ENCODE measurements at places on chromosomes 4 and X.
A peak's percentile ranks its signal among the peaks of the same experiment; 100 is the strongest.

DNA sequence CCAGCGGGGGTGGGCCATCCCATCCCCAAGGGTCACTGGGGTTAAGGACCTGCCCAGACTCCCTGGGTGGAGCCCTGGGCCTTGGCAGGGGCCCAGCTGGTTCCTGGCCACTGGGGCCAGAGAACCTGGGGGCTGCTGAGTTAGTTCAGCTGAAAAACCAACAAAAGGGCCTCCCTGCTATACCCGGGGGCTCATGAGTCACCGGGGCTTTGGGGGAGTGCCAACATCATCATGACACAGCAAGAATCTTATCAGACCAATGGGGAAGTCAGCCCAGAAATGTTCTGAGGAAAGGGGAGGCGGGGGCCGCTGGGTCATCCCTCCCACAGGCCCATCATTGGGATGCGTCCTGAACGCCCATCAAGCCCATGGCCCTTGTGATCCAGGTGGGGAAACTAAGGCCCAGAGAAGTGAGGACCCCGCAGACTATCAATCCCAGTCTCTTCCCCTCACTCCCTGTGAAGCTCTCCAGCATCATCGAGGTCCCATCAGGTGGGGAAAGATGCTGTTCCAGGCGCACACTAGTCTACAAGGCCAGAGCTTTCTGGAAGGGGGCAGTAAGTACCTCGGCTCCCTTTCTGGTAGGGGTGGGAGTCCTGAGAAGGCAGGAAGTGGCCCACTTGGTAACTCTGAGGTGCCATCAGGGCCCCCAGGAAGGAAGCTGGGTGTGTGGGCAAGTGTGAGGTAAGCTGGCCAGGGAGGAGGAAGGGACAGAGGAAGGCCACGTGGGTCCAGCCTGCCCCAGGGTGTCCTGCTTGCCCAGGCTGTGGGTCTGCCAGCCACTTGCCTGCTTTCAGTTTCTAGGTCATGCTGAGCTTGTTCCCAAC is 4.5 kb downstream of the G6PD start:
- DNase-seq, result peak; percentile 70

DNA sequence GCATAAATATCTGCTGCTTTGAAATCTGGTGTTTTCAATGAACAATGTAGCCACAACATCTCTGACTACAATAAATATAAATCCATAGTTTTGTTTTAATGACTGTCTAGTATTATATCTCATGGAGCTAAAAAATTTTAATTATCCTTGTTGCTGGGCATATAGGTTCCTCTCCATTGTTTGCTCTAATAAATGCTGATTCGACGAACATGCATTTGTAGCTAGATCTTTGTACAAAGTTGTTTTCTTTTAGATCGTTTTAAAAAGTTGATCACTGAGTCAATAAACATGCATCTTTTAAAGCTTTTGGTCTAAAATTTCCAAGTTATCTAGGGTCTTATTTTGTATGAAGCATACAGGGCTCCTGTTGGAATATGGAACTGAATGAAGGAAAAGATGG is 130.5 kb upstream of the GPR101 start:
- no peak for DNase-seq

- no peak for DNase-seq
These were observed 353.8 kb upstream of the PABPC5 start for GRCh38 chrX:91080822-91081221.

DNA sequence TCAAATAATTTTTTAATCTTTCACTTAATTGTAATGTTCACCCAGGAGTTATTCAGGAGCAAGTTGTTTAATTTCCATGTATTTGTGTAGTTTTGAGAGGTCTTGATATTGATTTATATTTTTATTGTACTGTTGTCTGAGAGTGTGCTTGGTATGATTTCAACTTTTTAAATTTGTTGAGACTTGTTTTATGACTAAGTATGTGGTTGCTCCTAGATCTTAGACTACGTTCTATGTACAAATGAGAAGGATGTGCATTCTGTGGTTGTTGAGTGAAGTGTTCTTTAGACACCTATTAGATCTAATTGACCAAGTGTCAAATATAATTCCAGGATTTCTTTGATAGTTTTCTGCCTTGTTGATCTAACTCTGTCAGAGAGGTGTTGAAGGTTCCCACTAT is 353.3 kb upstream of the GNPDA2 start:
- DNase-seq, result no peak

DNA sequence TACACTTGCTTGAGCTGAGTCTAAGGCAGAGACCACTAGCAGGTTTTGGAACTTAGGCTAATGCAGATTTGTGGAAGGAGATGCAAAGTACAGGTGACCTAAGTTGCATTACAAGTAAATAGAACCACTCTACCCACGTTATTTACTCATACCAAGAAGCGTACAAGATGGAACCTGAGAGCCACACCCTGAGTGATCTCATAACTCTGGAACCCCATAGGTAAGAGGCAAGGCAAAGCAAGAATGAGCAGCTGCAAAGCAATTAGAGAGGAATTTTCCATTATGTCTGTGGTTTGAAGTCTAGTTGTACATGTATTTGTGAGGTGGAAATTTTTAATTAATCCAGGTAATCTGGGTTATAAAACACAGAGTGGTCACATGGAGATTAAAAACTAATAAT is 55.4 kb downstream of the CC2D2A start:
- DNase-seq, result no peak

GRCh38 chr4:174697896-174698295 is 131.2 kb downstream of the GLRA3 start:
- no peak for DNase-seq

GRCh38 chr4:177401658-177402273 is 40.5 kb downstream of the AGA start:
- DNase-seq, result no peak

- DNase-seq, result no peak
These were observed 26.2 kb downstream of the DLG3 start for GRCh38 chrX:70470850-70471289.

- DNase-seq, result no peak
These were observed 322.5 kb upstream of the GATB start for GRCh38 chr4:152083338-152083737.

DNA sequence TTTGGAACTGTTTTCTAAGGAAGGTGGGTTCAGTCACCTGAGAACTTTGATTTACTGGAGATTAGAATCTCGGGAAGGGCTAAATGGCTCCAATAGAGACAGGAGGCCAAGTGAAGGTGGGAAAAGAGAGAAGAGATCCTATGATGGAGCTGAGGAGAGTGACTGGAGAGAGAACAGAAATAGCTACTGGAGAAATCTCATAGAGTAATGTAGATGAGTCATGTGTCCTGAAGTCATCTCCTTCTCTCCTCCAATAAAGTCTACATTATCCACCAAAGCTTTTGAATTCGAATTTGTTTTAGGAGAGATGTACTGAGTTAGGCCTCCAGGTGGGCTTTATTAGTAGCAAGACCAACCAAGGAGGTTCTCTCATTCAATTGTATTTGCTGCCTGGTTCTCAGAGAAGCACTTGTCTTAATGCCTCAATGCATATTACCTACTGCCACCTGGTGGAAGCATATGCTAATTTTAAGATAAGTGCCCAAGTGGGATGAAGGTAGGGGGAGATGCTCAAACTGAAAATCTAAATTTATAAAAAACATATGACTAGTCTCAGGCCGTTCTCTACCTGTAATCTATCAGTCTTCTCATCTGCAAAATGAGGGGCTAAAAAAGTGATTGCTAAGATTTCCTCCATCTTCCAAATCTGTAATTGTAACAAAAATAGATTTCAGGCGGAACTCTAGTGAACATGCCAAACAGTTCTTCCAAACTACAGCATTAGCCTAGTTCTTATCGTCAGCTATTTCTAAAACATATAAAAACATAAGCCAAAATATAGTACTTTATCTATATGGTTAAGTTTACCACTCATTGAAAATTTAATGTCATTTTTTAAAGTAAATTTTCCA is 24.4 kb downstream of the TXK start:
- DNase-seq, result no peak

DNA sequence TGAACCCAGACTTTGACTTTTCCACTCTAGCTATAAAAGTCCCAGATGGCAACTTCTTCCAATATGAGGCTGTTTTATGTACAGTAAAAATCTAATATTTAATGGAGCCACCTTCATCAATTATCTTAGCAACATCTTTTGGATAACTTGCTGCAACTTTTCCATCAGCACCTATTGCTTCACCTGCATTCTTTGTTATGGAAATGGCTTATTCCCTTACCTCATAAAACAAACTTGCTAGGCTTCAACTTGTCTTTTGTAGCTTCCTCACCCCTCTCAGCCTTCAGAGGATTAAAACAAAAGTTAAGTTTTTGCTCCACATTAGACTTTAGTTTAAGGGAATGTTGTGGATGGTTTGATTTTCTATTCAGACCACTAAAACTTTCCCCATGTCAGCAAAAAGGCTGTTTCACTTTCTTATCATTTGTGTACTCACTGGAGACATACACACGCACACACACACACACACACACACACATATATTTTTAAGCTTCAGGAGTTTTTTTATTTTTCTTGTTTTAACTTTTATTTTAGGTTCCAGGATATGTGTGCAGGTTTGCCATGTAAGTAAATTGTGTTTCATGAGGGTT is 1296.1 kb upstream of the PABPC4L start:
- DNase-seq, result no peak

GRCh38 chr4:16118090-16118489 is 34.3 kb upstream of the PROM1 start:
- DNase-seq, result no peak

GRCh38 chr4:62676962-62677361 is 1476.8 kb downstream of the ADGRL3 start:
- no peak for DNase-seq

DNA sequence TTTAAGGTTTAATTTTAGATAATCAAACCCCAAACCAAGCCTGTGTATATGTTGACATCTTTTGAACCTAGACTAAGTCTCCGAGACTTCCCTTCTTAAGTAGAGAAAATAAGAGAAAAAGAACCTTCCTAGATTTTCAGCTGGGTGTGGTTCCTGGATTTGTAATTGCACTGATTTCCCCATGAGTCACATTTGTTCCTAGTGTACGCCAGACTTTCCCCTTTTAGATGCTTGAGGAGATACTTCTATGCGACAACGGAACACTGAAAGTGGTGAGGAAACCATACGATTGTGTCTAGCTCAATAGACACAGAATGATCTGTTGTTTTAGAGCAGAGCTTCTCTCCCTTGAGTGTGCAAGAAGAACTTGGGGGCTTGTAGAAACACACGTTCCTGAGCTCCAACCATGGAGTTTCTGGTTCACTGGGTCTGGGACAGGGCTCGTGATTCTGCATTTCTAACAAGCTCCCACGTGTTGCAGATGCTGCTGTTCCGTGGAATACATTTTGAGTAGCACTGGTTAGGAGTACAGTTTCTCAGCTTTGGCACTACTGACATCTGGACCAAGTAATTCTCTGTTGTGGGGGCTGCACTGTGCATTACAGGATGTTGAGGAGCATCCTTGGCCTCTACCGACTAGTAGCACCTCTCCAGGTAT is 87.1 kb downstream of the AMELX start:
- no peak for DNase-seq

DNA sequence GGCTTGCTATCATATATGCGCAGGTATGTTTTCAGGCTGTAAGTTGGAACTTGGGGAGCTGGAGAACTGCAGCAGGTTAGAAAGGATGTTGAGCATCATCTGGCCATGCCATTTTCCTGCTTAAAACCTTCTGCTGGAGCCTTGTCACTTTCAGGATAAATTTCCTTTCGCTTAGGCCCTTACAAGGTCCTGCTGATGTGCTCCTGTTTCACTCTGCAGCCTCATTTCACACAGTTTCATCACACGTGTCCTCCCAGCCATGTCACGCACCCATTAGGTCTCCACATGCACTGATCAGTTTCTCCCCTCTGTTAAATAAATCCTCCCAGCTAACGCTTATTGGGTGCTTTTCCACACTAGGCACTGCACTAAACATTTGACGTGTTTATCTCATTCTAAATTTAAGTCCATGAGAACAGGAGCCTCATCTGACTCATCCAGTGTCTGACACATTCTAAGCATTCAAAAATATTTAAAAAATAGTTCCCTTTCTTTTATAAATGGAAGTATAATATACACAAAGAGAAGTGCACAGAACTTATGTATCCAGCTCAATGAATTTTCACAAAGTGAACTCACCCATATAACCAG is 14.5 kb downstream of the SOD3 start:
- DNase-seq, result no peak

DNA sequence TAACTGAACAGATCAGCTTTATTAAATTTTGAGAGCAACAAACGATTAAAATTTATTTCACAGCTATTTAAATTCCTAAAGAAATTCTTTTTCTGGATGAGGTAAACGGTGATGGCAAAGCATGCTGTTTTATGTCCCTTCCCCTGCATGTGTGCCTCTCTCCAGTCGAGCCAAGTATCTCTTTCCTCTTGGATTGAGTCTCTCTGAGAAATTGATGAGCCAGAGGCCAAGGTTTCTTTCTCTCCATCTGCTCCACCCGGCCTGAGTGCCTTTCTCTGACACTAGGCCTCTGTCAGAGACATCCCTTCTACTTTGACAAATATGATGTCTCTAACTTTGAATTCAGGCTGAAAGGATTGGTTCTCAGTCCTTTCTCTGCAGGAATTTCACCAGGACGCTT is 42.6 kb upstream of the PARM1 start:
- DNase-seq, result no peak

GRCh38 chr4:167020410-167020809 is 213.9 kb downstream of the SPOCK3 start:
- DNase-seq, result no peak

DNA sequence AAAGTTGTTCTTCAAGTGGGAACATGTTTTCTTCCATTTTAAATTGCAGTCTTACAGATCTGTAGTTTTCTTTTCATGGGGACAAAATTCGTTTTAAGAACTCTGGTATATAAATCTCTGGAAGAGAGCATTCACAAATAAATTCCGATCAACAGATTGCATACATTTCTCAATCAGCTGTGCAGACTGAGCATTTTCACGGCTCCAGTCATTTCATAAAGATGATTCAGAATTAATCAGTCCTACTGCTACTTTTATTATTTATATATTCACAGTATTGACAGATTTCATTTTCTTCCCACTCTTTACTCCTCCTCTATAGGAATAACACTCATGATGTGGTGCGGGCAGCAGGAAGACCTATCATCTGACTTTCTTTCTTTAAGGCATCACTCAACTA is 534.9 kb upstream of the FTHL17 start:
- DNase-seq, result no peak

DNA sequence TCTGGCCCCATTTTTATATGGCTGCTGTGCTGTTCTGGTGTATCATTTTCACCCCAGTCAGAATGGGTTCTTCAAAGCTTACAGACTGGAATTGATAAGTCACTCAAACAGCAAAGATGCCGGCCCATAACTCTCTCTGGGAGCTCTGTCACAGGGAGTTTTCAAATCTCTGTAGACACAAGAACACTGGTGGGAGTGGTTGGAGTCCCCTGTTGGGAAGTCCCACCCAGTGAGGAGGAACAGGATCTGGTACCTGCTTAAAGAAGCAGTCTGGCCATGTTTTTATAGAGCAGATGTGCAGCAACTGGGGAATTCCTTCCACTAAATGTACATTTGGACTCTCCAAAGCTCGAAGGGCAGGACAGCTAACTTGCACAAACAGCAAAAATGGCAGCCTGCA is 69.3 kb upstream of the UGT2B7 start:
- no peak for DNase-seq

GRCh38 chr4:6427439-6428090 is 44.8 kb downstream of the PPP2R2C start:
- no peak for DNase-seq

GRCh38 chr4:84070289-84070688 is 428.8 kb downstream of the NKX6-1 start:
- no peak for DNase-seq

GRCh38 chr4:121192013-121192412 is 27.9 kb upstream of the TNIP3 start:
- no peak for DNase-seq

Data from GM04503 (cell line).